Cardiac muscle cell (in vitro differentiated cells and primary cell): ENCODE measurements at places on chromosomes 4 and X. TPM values are rescaled to one million over a fixed set of nuclear protein-coding genes. Genes with fewer than 3 reads are reported as not detected.

DNA sequence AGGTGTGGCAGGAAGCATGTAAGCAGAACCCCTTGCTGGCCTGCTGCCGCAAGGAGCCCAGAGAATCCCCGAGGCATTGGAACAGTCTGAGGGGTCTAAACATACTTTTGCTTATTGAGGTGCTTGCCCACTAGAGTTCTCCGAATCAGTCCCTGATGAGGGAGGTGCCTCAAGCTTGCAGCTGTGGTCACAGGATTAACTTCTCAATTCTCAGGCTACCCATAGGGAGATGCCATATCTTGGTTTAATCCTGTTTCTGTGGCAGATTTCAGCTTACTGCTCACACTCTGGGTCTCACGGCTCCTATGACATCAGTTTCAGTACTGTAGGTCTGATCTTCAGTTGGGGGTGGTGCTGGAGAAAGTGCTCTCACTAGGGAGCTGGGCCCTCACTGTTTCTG, 39.9 kb downstream of the CCNG2 start:
- no peaks in the 10 kb centered on the region for H3K4me1 ChIP-seq
- H3K4me3 ChIP-seq: no peak overlapping the region
- H3K27ac ChIP-seq: no peak overlapping the region
- H3K36me3 ChIP-seq: no peaks in the 10 kb centered on the region

DNA sequence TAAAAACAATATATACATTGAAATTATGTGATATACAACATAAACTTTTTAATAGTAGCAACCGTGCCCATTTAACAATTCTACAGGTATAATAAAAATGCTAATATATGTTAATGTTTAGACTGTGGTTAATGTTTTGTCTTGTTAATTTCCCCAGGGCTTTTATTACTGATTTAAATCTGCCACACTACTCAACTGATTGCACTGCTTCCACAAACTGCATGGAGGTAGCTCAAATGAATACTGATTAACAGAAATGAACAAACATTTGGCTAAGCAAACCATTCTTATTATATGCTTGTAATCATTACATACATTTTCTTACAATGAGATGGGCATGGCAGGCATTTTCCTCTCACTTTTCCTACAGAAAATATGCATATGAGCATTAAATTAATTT, 275.9 kb downstream of the GPC3 start:
- no peaks in the 10 kb centered on the region for H3K4me1 ChIP-seq
- no peak for DNase-seq

GRCh38 chrX:68989865-68990606, 161.2 kb downstream of the EFNB1 start:
- peak; percentile 81 for DNase-seq
- no peaks in the 10 kb centered on the region for H3K36me3 ChIP-seq
- peak overlapping the region; percentile 86 for H3K27ac ChIP-seq
- H3K4me3 ChIP-seq: no peak overlapping the region

- H3K36me3 ChIP-seq: peaks cover 11% of the 10 kb centered on the region
- no peak overlapping the region for H3K4me3 ChIP-seq
- H3K27ac ChIP-seq: no peak overlapping the region
- peaks cover 5% of the 10 kb centered on the region for H3K4me1 ChIP-seq
- no peak for DNase-seq
Measured at GRCh38 chrX:132063862-132064261, 40.8 kb downstream of the STK26 start.

DNA sequence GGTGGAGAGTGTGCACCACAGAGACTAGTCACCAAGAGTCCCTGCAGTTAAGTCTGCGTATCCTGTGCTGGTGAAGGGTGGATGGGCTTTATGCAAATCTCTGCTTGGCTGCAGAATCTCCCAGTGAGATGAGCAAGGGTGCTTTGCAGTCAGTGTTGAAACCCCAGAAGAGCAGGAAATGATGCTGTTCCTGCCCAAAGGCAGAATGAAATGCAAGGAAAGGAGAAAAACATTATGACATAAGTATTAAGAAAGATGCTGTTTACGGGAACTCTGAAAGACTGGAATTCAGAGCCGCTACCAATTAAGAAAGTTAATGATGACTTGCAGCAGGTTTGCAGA, 25.4 kb upstream of the ACSL1 start:
- H3K27ac ChIP-seq: no peak overlapping the region
- H3K27me3 ChIP-seq: peaks cover 3% of the 10 kb centered on the region
- no peaks in the 10 kb centered on the region for H3K4me1 ChIP-seq
- no peaks in the 10 kb centered on the region for H3K36me3 ChIP-seq
- H3K4me3 ChIP-seq: no peak overlapping the region

- no peak overlapping the region for H3K4me3 ChIP-seq
- no peak overlapping the region for H3K27ac ChIP-seq
- peak; percentile 54 for DNase-seq
Measured at GRCh38 chr4:7194251-7195140, 2.2 kb downstream of the SORCS2 start.

DNA sequence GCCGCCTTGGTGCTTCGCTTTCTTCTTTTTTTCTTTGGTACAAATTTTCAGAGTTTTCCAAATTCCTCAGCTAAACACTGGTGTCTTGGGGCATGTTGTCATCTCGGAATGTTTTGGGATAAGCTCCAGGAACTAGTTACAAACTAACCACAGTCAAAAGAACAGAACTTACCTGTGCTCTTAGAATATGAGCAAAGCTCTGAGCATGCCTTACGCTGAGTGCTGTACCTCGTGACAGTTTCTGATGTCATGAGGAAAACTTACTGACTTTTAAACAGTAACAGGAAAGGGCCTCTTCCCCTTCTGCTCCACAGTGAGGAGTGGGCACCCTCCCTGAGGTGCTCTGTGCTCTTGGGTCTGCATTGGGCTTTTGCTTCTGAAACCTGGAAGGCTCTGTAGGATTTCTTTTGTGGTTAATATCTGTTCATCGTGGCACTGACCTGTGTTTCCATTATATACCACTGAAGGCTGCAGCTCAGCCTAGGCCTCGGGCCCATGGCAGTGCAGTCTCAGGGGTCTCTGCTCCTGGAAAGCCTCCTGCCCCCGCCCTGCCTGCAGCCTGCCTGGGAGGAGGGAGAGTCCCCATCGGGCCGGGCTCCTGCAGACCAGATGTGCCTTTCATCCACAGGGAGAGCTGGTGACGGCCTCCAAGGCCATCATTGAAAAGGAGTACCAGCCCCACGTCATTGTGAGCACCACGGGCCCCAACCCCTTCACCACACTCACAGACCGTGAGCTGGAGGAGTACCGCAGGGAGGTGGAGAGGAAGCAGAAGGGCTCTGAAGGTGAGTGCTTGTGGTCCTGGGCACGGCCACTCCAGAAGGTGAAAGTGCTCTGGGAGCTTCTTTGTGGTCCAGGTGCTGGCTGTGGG, 48.7 kb downstream of the NOP14 start:
- no peak overlapping the region for H3K27ac ChIP-seq
- H3K4me3 ChIP-seq: no peak overlapping the region
- DNase-seq: no peak
- H3K36me3 ChIP-seq: peaks cover 24% of the 10 kb centered on the region

- DNase-seq: peak; percentile 60
- H3K36me3 ChIP-seq: peaks cover 6% of the 10 kb centered on the region
- no peaks in the 10 kb centered on the region for H3K27me3 ChIP-seq
- H3K4me1 ChIP-seq: peaks cover 7% of the 10 kb centered on the region
Measured at GRCh38 chr4:108030332-108030731, 40.6 kb downstream of the HADH start.

DNA sequence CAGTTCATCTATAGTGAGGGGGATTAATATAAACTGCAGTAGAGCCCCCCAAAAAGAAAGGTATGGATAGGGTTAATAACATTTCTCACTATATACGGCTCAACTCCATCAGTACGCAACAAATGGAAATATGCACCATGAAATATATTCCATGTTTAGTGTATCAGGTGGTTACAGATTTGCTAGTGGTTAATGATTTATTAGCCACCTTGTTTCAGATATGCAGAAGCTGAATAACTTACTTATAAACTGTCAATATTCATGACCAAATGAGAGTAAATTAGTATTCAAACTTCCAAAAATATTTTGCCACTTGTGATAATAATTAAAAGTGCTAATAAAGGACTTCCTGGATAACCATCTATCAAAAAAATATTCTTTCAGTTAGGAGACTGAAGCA, 14.8 kb downstream of the AMTN start:
- no peaks in the 10 kb centered on the region for H3K4me1 ChIP-seq
- no peak for DNase-seq
- no peak overlapping the region for H3K27ac ChIP-seq
- no peaks in the 10 kb centered on the region for H3K27me3 ChIP-seq

DNA sequence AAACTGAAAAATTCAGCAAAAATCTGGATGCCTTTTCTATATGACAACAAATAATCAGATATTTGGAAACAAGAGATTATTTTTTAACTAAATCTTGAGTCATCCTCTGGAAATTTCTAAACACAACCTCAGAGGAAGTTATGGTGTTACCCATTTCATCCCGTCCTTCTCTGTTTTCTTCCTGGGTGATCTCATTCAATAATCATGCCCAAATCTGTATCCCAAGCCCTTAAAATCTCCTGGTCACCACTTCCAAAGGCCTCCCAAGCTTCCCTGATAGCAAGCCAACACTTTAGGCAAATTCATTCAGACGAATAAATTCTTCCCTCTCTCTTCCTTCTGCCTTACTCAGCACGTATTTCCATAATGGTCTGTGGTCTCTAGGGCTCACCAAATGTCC, 9.7 kb upstream of the SORCS2 start:
- no peak overlapping the region for H3K4me3 ChIP-seq
- no peak overlapping the region for H3K27ac ChIP-seq
- H3K36me3 ChIP-seq: no peaks in the 10 kb centered on the region
- peaks cover 2% of the 10 kb centered on the region for H3K27me3 ChIP-seq
- no peak for DNase-seq
- H3K4me1 ChIP-seq: no peaks in the 10 kb centered on the region

GRCh38 chr4:136571315-136571714, 961.0 kb downstream of the PCDH18 start:
- no peaks in the 10 kb centered on the region for H3K4me1 ChIP-seq
- H3K4me3 ChIP-seq: no peak overlapping the region
- no peaks in the 10 kb centered on the region for H3K36me3 ChIP-seq
- H3K27ac ChIP-seq: no peak overlapping the region

DNA sequence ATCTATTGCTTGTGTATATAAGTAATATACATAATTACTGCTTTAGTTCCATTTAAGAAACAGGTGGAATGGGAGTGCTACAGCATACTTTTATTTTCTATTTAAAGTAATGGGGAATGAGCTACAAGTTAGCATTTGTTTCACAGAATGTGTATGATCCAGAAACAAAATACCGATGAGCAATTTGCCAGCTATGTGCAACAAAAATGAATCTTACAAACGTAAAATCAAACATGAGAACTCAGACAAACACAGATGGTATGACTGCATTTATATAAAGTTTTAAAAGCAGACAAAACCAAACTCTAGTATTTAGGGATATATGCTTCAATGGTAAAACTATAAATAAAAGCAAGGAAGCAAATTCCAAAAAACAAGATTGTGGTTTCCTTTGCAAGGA, 141.7 kb downstream of the PAPSS1 start:
- H3K4me3 ChIP-seq: no peak overlapping the region
- no peaks in the 10 kb centered on the region for H3K36me3 ChIP-seq
- DNase-seq: no peak
- H3K27ac ChIP-seq: no peak overlapping the region
- no peaks in the 10 kb centered on the region for H3K27me3 ChIP-seq

GRCh38 chr4:48379587-48380180, 38.4 kb downstream of the SLAIN2 start:
- no peak for DNase-seq
- H3K4me1 ChIP-seq: peaks cover 21% of the 10 kb centered on the region
- no peak overlapping the region for H3K4me3 ChIP-seq

DNA sequence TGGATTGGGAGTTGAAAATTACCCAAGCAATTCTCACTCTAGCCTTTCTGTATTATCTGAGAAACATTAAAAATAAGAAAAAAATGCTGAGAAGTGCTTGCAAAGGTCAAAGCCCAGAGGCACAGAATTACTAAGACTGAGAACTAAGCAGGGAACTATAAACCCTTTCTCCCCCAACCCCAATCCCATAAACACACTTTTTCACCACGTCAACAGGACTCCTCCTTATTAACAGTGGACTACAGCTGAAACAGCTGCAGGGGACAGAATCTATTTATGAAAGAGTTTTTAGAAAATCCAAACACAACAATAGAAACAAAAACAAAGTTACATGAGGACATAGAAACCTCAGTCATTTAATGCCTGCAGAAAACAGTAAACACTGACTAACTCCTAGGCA, 984.1 kb downstream of the TRAM1L1 start:
- H3K4me3 ChIP-seq: no peak overlapping the region
- H3K4me1 ChIP-seq: no peaks in the 10 kb centered on the region
- no peak overlapping the region for H3K27ac ChIP-seq
- no peaks in the 10 kb centered on the region for H3K36me3 ChIP-seq
- DNase-seq: no peak

- peaks cover 67% of the 10 kb centered on the region for H3K27me3 ChIP-seq
- H3K4me1 ChIP-seq: no peaks in the 10 kb centered on the region
- DNase-seq: no peak
Measured at GRCh38 chr4:113977526-113977855, 2.0 kb downstream of the ARSJ start.

- no peak overlapping the region for H3K27ac ChIP-seq
- no peak for DNase-seq
- no peaks in the 10 kb centered on the region for H3K36me3 ChIP-seq
- H3K27me3 ChIP-seq: no peaks in the 10 kb centered on the region
Measured at GRCh38 chr4:175970724-175971123, 94.9 kb upstream of the WDR17 start.

- DNase-seq: peak; percentile 37
- peak overlapping the region; percentile 36 for H3K4me3 ChIP-seq
- no peaks in the 10 kb centered on the region for H3K36me3 ChIP-seq
- H3K4me1 ChIP-seq: no peaks in the 10 kb centered on the region
- peak overlapping the region; percentile 88 for H3K27ac ChIP-seq
Measured at GRCh38 chrX:64204701-64205440, 637 bp downstream of the AMER1 start.

DNA sequence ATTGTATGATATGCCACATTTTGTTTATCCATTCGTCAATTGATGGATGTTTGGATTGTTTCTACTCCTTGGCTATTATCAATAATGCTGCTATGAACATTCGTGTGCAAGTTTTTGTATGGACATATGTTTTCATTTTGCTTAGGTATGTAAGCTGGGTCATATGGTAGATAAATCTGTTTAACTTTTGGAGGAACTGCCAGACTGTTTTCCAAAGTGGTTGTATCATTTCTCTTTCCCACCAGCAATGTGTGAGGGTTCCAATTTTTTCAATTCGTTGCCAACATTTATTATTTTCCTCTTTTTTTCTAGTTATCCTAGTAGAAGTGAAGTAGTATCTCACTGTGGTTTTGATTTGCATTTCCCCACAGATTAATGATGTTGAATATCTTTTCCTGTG, 71.8 kb downstream of the DIAPH2 start:
- no peak for DNase-seq
- H3K4me3 ChIP-seq: no peak overlapping the region
- no peaks in the 10 kb centered on the region for H3K36me3 ChIP-seq
- no peaks in the 10 kb centered on the region for H3K4me1 ChIP-seq
- H3K27ac ChIP-seq: no peak overlapping the region

TCEAL4 gene
- 65.9 and 77.6 TPM in 2 replicates for total RNA-seq

HPGD gene
- 0.51 and 1.7 TPM in 2 replicates for total RNA-seq

S100G gene
- total RNA-seq: not detected in 2 replicates

SSX2 gene
- total RNA-seq: not detected in 2 replicates

ADH7 gene
- not detected in 2 replicates for total RNA-seq

SYN1 gene
- total RNA-seq: 1.8 and 2.0 TPM in 2 replicates

CXCL8 gene
- not detected in 2 replicates for total RNA-seq

USP51 gene
- total RNA-seq: 4.8 and 7.3 TPM in 2 replicates

NAT8L gene
- total RNA-seq: 14.6 and 20.9 TPM in 2 replicates
